Uterus (tissue), 4 donors: ENCODE measurements at places on chromosomes 4 and X. TPM values are rescaled to one million over a fixed set of nuclear protein-coding genes. Genes with fewer than 3 reads are reported as not detected.

- H3K36me3 ChIP-seq: no peaks in the 10 kb centered on the region
- H3K4me1 ChIP-seq: no peaks in the 10 kb centered on the region
- H3K27me3 ChIP-seq: no peaks in the 10 kb centered on the region
- H3K27ac ChIP-seq: no peak overlapping the region
- no peak for DNase-seq
- H3K4me3 ChIP-seq: no peak overlapping the region
These were observed 4.7 kb upstream of the S100P start for GRCh38 chr4:6688879-6689505.

DNA sequence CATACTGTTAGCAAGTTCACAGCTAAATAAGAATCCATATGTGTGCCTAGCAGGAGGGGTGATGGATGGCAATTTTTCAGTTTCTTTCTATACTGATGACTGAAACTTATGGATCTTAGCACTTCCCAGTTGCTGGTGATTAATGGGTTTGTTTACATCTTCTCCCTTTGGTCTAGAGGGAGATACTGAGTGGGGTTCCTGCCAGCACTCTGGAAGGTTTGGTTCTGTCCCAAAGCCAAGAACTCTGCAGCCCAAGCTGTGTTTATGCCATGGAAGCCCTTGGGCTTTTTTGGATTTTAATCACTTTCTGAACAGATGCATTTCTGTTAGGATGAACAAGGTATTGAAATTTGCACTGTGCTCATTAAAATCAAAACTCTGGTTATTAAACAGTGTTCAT is 43.5 kb downstream of the DDIT4L start:
- no peaks in the 10 kb centered on the region for H3K27me3 ChIP-seq
- no peaks in the 10 kb centered on the region for H3K4me1 ChIP-seq
- H3K4me3 ChIP-seq: no peak overlapping the region
- no peak for DNase-seq
- no peak overlapping the region for H3K27ac ChIP-seq

- DNase-seq: peak; percentile 47
- H3K4me1 ChIP-seq: peaks cover 3% of the 10 kb centered on the region
- H3K27me3 ChIP-seq: no peaks in the 10 kb centered on the region
These were observed 49.6 kb downstream of the JADE1 start for GRCh38 chr4:128858879-128859671.

DNA sequence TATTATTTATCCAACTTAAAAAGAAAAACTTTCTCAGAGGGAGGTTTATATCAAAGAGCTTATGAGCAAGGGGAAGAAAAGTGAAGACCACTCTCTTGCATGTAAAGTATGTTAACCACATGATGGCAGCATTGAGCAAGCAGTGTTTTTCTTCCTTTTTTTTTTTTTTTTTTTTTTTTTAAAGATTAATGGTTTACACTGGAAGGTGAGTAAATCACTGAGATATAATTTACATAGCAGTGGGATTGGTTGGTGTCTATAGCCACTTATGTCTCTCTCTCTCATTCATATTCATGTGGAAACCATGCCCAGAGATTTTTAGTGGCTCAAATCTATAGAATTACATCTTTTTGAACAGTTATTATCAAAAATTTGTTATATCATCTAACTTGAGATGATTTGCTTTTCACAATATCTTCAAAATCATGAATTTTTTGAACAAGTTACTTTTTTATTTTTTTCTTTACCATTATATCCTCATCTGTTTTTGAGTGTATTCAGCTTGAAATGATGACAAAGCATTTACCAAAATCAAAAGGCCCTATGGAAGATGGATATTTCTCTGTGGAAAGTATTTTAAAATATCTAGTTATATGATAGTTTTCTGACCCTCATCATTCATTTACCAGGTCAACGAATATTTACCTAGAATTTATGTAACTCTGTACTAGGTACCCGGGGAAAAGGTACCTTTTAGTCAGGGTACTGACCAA is 31.6 kb downstream of the MTHFD2L start:
- H3K4me3 ChIP-seq: no peak overlapping the region
- H3K4me1 ChIP-seq: no peaks in the 10 kb centered on the region
- DNase-seq: no peak
- H3K36me3 ChIP-seq: no peaks in the 10 kb centered on the region
- H3K27ac ChIP-seq: no peak overlapping the region

DNA sequence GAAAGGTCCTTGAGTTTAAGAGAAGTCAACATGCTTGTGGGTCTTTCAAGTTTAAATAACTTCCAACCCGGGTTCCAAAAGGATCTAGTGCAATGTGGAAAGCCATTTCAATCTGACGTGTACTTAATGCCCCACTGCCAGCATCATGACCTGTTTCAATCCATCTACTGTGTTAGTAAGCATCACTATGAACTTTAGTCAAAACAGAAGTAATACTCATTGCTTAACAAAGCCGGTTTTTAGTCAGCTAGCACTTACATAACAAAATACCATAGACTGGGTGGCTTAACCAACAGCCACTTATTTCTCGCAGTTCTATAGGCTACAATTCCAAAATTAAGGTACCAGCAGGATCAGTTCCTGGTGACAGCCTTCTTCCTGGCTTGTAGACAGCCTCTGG is 677.5 kb downstream of the DMD start:
- H3K4me1 ChIP-seq: no peaks in the 10 kb centered on the region
- H3K27ac ChIP-seq: no peak overlapping the region
- no peaks in the 10 kb centered on the region for H3K36me3 ChIP-seq
- no peak for DNase-seq
- H3K4me3 ChIP-seq: no peak overlapping the region

GRCh38 chr4:7396186-7396910 is 38.4 kb downstream of the PSAPL1 start:
- H3K4me1 ChIP-seq: no peaks in the 10 kb centered on the region
- H3K4me3 ChIP-seq: no peak overlapping the region
- no peaks in the 10 kb centered on the region for H3K27me3 ChIP-seq
- DNase-seq: no peak
- H3K27ac ChIP-seq: no peak overlapping the region

DNA sequence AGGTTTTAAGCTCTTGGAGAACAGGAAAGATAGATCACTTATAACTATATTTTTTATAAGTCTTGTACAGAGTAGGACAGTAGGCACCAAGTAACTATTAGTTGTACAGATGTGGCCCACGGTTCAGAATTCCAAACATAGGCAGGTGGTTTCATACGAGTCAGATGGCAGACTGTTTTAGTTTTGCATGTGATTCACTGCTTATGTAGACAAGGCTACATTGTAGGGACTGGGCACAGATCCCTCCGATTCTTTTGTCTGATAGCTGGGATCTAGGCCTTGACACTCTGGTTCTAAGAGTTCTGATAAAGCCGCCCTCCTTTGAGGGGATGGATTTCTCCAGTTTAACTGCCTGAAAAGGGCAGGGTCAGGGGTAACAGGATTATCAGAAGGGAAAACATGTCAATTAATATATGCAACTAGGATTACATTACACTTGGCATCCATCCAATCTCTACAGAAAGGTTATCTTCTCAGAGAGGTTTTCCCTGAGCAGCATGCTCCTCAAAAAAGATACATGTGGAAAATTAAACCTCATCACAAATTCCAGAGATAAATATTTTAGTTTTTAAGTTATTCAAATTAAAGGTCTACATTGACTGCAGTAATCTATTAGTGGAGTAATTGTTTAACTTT is 87.8 kb downstream of the SPRY1 start:
- H3K4me3 ChIP-seq: no peak overlapping the region
- H3K4me1 ChIP-seq: no peaks in the 10 kb centered on the region
- H3K27ac ChIP-seq: no peak overlapping the region
- no peaks in the 10 kb centered on the region for H3K27me3 ChIP-seq
- DNase-seq: no peak

- no peaks in the 10 kb centered on the region for H3K4me1 ChIP-seq
- no peak for DNase-seq
- no peak overlapping the region for H3K27ac ChIP-seq
- H3K36me3 ChIP-seq: no peaks in the 10 kb centered on the region
- H3K4me3 ChIP-seq: no peak overlapping the region
- H3K27me3 ChIP-seq: peaks cover 7% of the 10 kb centered on the region
These were observed 20.8 kb downstream of the EGFL6 start for GRCh38 chrX:13590207-13590606.

DNA sequence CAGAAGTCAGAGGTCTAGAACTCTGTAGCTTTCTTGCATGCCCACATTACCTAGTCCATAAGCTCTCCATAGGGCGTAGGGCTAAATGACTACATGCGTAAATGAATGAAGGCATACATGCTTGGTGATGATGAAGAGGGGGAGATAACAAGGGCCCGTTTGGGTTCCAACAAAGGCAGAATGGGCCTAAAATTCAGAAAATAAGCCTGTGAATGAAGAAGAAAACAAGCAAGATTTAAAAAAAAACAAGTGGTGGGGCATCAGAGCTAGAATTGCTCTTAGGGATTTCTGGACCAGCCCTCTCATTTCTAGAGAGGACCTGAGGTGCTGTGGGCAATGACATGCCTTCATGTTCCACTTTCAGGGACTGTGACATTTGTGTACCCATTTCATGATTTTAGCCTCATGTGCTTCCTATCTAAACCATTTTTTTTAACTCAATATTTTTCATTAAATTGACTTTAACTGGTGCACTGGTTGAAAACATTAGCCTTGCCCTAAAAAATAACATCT is 12.1 kb downstream of the GPRIN3 start:
- no peak for DNase-seq
- no peaks in the 10 kb centered on the region for H3K27me3 ChIP-seq
- H3K36me3 ChIP-seq: no peaks in the 10 kb centered on the region
- H3K4me1 ChIP-seq: no peaks in the 10 kb centered on the region

GRCh38 chrX:136731207-136731782 is 49.4 kb downstream of the ARHGEF6 start:
- no peak for DNase-seq
- H3K4me3 ChIP-seq: no peak overlapping the region
- no peaks in the 10 kb centered on the region for H3K4me1 ChIP-seq
- no peak overlapping the region for H3K27ac ChIP-seq
- no peaks in the 10 kb centered on the region for H3K36me3 ChIP-seq

GRCh38 chrX:41981481-41982013 is 58.2 kb upstream of the CASK start:
- no peaks in the 10 kb centered on the region for H3K4me1 ChIP-seq
- no peak overlapping the region for H3K27ac ChIP-seq
- H3K4me3 ChIP-seq: no peak overlapping the region
- no peaks in the 10 kb centered on the region for H3K36me3 ChIP-seq
- H3K27me3 ChIP-seq: no peaks in the 10 kb centered on the region

DNA sequence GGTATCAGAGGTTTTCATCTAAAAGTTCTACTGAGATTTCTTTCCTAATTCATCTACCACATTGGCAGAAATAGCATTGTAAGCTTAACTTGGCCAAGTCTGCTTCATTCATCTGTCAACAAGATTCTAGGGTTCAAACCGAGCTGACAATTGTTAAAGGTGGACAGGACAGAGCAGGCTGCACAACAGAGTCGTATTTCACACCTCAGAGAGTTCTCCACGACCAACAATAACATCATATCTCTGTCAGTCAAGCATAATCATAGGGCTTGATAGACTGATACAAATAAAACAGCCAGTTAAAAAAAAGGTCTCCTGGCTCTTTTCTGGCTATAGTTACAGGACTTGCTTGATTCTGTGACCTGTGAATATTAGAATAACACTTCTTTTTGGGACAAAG is 259.2 kb downstream of the COL25A1 start:
- no peak overlapping the region for H3K4me3 ChIP-seq
- H3K4me1 ChIP-seq: no peaks in the 10 kb centered on the region
- no peak for DNase-seq

DNA sequence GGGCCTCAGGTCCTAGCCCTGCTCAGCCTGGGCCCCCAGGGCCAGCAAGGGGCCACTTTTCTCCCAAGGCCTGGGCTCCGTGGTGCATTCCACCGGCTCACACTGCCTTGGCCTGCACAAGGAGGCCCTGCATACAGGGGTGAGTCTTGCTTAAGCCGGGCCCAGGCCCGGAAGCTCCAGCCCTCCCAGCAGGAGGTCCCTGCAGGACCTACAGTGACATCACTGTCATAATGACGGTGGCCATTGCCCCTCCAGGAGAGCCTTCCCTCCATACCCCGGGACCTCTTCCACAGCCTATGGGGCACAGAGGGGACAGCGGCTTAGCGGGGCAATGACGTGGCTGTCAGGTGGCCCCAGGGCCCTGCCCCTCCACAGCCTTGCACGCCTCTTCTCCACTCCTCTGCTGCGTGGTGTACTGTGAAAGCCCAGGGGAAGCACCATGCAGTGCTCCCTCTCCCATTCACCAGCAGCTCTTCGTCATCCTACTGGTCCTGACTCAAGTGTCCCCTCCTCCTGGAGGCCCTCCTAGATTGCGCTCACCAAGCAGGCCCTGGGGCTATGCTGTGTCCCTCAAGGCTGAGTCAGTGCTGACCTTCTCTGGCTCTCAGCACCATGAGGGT is 32.3 kb upstream of the AFAP1 start:
- no peak for DNase-seq
- H3K4me1 ChIP-seq: no peaks in the 10 kb centered on the region
- H3K27me3 ChIP-seq: no peaks in the 10 kb centered on the region
- no peaks in the 10 kb centered on the region for H3K36me3 ChIP-seq

GRCh38 chrX:17860811-17861488 is at the start of gene RAI2:
Gene RAI2, minus strand, starts transcription at chrX:17861298. Its CDS starts 59,288 bp downstream, at chrX:17802010.
- DNase-seq: peak; percentile 71
- H3K27ac ChIP-seq: peak within 1 kb of the TSS; percentile 84
- H3K4me3 ChIP-seq: peak within 1 kb of the TSS; percentile 60
- H3K36me3 ChIP-seq: no peaks in the 10 kb centered on the region
- no peaks in the 10 kb centered on the region for H3K4me1 ChIP-seq

DNA sequence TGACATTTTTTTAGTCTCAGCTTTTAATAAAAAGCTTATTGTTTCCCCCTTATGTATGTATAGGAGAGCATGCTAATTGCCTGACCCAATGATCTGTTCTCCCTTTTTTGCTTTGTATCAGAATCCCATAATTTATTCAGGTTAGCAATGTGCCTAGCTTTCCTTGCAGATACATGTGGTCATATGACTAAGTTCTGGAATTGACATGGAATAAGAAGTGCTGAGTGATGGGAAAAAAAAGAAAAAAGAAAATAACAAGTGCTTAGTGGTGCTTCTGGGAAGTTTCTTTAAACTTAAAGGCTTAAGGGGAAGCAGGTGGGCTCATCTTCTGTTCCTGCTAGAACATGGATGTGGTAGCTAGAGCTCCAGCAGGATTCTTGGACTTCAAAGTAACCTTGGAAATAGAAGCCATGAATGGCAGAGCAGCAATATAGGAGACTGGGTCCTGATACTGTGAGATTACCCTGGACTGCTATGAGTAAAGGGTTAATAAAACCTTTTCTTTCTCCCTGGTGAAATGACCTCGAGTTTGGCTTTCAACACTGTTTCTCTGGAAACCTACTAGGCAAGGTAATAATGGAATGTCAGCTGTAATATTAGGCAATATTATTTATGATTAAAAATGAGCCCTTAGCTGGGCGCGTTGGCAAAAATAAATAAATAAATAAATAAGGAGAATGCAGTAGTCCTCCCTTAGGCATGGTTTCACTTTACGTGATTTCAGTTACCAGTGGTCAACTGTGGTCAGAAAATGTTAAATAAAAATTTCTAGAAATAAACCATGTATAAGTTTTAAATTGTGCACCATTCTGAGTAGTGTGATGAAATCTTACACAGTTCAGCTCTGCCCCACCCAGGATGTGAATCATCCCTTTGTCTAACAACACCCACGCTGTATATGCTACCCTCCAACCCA is 16.7 kb upstream of the RBM41 start:
- no peaks in the 10 kb centered on the region for H3K27me3 ChIP-seq
- H3K4me3 ChIP-seq: no peak overlapping the region
- no peak for DNase-seq
- H3K4me1 ChIP-seq: no peaks in the 10 kb centered on the region

Gene KCNIP4
- total RNA-seq: not detected

Gene HTN3
- total RNA-seq: not detected

Gene ARHGAP36
- total RNA-seq: not detected

Gene GLRB
- 1.0 TPM for total RNA-seq

Gene NEXMIF
- total RNA-seq: 4.9 TPM

Gene GPR50
- not detected for total RNA-seq

Gene CT45A3
- not detected for total RNA-seq

Gene PAGE2
- not detected for total RNA-seq

Gene FRAS1
- 4.2 TPM for total RNA-seq

Gene NEUROG2
- total RNA-seq: not detected

Gene CD38
- total RNA-seq: 4.6 TPM

Gene MAGED2
- 142 TPM for total RNA-seq
